ENCODE measurements at places on chromosomes 11 and 22. TPM values are rescaled to one million over a fixed set of nuclear protein-coding genes. Genes with fewer than 3 reads are reported as not detected.

Gene KCNK4
- total RNA-seq = not detected

Gene APOL6
- 37.7 TPM for total RNA-seq

Gene OR8D4
- total RNA-seq = not detected

Gene PGM2L1
- 11.0 TPM for total RNA-seq

Gene CCDC116
- 0.34 TPM for total RNA-seq

Gene SC5D
- 34.8 TPM for total RNA-seq

Gene VSIG2
- total RNA-seq = 2.0 TPM

Gene PRRG4
- total RNA-seq = not detected

Gene ART1
- total RNA-seq = not detected

Gene WT1
- not detected for total RNA-seq

Gene OR4A16
- total RNA-seq = not detected

Gene ALDH3B2
- total RNA-seq = not detected

Gene NOX4
- not detected for total RNA-seq

Gene RNF121
- total RNA-seq = 26.1 TPM

Gene SMIM35
- total RNA-seq = 0.70 TPM

Gene OR6X1
- total RNA-seq = not detected

Gene SUSD2
- 1.9 TPM for total RNA-seq

Gene MUC6
- total RNA-seq = not detected

Gene PGA5
- total RNA-seq = not detected

Gene NLRP14
- total RNA-seq = not detected

Gene P2RY2
- not detected for total RNA-seq

Gene CCND1
- 0.49 TPM for total RNA-seq

Gene OR52N1
- total RNA-seq = not detected

Gene PKNOX2
- not detected for total RNA-seq

Data from naive thymus-derived CD8-positive, alpha-beta T cell (primary cell).